ENCODE measurements at places on chromosomes 16 and 17.

GRCh38 chr17:16980813-16981731 is 9.2 kb upstream of the TNFRSF13B start:
- no peak for DNase-seq

- DNase-seq: no peak
These were observed 37.3 kb downstream of the GRB7 start for GRCh38 chr17:39775031-39775430.

GRCh38 chr17:42512246-42512645 is 23.8 kb upstream of the NAGLU start:
- DNase-seq: no peak

- no peak for DNase-seq
These were observed 103.9 kb downstream of the CNTNAP4 start for GRCh38 chr16:76381096-76381495.

- DNase-seq: no peak
These were observed 64.5 kb downstream of the BANP start for GRCh38 chr16:88015806-88016140.

DNA sequence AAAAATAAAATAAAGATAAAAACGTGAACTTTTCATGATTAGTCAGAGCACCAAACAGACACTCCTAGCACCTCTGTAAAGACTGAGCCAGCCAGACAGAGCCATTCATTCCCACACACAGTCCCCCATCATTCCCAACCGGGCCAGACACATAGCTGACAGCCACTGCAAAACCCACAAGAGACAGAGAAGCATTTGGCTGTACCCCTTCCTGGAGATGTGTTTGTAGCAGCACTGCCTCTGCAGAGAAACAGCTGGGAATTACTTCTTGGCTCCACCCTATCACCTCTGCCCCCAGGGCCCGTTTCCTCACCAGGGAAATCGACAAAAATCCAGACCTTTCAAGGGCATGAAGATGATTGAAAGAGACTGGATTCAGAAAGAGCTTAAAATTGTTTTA is 46.4 kb downstream of the MYH11 start:
- no peak for DNase-seq

DNA sequence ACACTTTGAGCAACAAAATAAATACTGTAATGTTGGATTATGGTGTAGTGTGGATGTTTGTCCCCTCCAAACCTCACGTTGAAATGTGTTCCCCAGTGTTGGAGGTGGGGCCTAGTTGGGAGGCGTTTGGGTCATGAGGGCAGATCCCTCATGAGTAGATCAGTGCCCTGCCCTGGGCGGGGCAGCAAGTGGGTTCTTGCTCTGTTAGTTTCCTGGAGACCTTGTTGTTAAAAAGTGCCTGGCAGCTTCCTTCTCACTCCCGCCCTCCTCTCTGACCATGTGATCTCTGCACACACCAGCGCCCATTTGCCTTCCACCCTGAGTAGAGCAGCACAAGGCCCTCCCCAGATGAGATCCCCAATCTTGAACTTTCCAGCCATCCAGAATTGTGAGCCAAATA is 67.7 kb downstream of the MPRIP start:
- DNase-seq: no peak

DNA sequence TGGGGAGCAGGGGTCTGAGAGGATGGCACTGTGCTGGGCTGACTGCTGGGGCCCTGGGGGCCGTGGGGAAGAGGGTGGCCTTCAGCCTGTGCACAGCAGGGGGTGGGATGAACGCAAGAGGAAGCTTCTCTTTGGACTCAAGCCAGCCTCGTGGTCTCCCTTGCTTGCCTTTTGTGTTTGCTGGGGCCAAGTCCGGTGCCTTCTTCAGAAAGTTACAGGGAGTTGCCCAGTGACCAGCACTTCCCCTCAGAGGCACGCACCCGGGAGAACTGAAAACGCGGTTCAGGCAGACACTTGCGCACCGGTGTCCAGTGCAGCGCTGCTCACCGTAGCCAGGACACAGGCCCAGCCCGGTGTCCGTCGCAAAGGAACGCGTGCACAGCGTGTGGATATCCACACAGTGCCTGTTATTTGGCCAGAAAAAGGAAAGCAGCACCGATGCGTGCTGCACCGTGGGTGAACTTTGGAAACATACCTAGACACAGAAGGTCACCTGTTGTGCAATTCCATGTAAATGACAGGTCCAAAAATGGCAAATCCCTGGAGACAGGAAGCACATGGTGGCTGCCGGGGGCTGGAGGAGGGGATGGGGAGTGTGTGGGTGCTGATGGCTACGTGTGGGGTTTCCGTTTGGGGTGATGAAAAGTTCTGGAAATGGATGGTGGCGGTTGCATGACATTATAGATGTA is 29.4 kb upstream of the NUDT16L1 start:
- DNase-seq: no peak

DNA sequence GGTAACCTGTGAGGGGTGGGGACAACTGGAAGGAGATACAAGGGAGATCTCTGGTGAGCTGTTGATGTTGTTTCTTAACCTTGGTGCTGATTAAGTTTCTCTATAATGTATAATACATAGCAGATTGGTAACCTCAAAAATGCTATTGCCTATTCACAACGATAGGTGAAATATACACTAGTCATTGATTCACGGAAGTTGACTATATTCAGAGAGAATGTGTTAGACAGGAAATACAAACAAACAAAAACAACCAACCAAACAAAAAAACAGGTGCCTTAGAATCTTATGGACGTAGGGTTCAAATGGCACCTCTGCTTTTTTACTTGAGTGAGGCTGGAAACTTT is 21.5 kb downstream of the HSD17B2 start:
- no peak for DNase-seq

DNA sequence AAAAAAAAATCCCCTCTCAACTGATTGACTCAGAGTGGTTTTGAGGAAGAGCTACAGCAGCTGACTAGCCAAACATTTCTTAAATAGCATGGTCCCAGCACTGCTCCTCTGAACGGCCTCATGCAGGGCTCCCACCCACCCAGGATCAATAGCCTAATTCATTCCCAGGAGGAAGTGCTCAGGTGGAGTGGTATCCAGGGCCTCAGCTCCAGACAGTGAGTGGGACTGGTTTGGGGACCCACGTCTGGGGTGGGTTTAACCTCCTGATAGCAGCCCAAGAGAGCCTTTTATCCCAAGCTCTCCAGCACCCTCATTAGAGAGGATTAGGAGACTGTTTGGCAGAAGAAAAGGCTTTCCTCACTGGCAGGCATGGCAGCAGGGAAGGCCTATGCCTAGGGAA is 68.5 kb upstream of the CDH5 start:
- DNase-seq: no peak

GRCh38 chr16:2475413-2476344 is 752 bp downstream of the TBC1D24 start:
- no peak for DNase-seq

DNA sequence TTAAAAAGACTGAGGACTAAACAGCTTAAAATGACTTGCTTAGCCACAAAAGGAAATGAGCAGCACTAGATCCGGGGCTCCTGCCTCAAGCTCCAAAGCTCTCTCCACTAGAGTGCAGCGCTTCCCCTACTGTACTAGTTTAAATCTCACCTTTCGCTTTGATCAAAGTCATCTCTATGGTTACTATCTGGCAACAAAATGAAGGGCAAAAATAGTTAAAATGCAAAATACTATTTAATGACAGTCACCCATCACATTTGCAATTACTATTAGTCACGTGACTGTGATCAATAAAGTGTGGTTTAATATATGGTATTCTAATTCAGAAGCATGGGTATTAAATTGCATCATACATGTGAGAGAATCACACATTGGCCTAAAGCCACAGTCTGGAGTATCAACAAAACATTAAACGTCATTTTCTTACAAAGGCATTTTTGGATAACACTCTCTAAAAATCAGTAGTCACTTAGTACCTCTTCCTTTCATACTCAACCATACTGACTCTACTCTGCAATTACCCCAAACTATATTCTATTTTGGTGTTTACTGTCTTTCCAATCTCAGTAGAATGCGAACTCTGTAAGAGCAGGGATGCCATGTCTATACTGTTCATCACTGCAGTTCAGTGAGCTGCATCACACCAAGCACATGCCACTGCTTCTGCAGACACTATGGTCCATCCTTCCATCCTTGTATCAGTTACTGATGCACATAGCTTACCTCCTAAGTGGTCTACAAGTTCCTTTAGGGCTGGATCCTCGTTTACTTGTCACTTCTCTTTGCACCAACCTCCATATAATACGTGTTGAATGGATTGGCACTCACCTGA is 6.2 kb downstream of the PSMD12 start:
- DNase-seq: no peak

DNA sequence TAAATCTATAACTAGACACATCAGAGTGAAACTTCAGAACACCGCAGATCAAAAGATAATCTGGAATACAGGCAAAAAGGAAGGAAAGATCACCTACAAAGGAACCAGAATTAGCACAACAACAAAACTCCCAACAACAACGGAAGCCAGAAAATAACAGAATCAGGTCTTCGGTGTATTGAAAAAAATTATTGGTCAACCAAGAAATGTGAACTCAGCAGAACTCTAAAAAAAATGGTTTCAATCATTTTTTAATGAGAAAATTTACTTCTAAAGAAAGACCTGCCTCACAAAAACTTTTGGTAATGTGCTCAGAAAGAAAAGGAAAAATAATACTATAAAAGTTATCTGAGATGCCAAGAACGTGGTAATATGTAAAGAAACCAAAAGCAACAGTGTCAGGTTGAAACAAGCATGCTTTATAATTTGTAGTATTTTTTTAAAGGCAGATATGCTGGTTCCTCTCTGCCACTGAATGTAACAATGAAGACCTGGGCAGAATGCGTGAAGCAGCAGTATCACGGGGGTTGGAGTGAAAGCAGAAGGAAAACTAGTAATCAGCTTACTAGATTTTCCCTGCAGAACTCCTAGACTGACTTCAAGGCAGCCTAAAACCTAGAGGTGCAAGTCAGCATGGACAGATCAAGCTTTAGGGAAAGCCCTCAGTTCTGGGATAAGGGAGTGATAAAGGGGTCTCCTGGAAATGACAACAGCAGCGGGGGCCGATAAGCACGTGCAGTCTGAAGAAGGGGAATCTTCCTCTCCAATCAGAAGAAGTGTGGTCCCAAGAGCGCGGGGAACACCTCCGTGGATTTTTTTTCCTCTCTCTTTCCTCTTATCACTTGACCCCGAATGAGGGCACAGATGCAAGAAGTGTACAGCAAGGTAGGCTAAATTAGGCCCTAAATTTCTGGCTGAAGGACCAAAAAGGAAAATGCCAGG is 80.9 kb upstream of the TEKT1 start:
- no peak for DNase-seq

GRCh38 chr17:77208856-77209255 is 68.1 kb downstream of the SEC14L1 start:
- DNase-seq: no peak

DNA sequence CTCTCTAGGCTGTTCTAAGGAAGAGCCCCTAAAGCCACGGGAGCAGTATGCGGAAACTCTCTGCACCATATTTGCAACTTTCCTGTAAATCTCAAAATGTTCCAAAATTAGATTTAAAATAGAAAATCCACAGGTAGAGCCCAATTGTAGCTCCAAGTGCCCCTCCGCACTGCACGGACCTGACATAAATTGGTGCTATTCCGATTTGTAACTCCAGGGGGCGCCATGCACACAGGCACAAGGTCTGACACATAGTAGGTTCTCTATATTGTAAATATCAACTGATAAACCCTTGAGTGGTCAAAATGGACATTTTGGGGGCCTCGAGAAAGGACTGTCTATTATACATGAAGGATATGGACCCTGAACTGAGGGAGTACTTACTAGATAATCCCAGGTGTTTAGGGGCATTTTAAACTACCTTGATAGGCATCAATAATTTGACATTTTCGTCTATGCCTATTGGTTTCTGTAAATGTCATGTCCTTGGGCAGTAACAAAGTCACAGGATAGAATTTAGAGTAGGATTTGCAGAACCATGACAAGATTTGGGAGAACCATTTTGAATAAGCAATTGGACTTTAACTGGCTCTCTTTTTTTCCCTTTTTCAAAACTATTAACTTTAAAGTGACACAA is 36.6 kb upstream of the TMEM132E start:
- DNase-seq: no peak

DNA sequence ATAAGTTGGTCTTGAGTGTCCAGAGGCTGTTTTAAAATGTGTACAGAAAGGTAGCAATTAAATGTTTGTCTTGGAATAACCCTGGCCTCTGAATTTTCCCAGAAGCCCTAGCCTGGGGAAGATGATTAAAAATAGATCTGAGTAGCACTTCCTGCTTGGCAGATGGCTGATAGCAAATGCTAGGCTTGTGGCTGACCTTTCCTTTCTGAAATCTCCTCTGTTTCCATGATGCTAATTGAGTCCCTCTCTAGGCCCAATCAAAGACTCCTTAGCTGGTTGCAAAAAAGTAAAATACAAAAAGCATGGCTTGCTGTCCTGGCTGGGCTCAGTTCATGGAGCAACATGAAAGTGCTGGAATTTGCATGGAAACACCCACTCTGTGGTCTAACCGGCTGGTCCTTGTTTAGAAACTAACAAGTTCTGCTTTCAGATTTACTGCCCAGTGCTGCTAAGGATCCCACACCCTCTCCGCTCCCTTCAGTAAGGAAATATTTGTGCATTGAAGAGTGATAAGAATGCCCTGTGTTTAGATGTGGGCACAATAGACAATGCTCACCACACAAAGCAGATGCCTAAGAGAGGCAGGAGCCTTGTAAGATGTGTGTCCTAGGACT is 40.8 kb downstream of the YPEL2 start:
- no peak for DNase-seq

DNA sequence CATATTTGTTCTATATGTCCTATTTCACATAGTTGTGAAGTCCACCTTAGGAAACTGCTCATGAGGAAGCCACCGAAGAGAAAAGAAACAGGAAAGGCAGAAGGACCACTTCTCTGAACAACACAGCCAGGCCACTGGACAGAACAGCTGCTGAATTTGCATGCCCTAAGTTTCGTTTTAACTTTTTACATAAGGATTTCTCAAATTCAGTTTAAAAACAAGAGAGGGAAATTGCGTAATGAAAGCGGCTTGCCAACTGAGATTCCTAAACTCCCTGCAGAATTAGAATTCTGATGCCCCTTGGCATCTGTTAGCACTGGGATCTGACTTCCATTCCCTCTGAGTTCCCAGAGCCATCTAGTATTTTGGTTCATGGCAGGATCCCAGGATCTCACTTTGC is 5.0 kb upstream of the CCL8 start:
- no peak for DNase-seq

DNA sequence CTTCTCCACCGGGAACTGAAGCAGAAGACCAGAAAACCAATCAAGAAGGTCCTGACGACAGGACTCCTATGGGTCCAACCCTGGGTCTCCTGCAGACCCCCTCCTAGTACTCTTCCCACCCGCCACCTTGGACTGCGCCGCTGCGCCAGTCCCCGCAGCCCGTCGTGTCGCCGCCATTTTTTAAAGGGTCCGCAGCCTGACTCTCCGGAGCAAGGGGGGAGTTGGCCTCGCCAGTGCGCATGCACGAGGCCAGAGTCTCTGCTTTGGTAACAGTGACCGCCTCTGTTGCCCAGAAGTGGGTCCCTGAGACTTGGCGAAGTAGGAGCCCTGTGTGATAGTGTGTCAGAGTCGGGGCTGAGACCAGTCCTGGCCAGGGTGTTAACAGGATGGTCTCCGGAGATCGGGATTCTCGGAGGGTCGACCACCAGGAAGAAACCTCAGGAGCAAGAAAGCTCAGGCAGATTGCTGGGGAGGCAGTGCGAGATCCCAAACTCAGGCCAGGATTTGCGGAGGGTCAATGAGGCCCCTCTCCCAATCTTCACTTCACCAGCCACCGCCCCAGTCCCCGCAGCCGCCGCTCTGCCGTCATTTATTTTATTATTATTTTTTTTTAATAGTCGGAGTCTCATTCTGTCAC is 612.5 kb downstream of the KCNJ18 start:
- no peak for DNase-seq

All from cortex of kidney (tissue), 1 donor.